ENCODE measurements at places on chromosomes 3 and 15.

GRCh38 chr15:51202783-51203182, 108.1 kb upstream of the TNFAIP8L3 start:
- no peak for DNase-seq

GRCh38 chr15:32919749-32920414, 202.1 kb downstream of the GREM1 start:
- DNase-seq, result no peak

GRCh38 chr15:68557469-68558317, 21.1 kb upstream of the CORO2B start:
- DNase-seq, result no peak

DNA sequence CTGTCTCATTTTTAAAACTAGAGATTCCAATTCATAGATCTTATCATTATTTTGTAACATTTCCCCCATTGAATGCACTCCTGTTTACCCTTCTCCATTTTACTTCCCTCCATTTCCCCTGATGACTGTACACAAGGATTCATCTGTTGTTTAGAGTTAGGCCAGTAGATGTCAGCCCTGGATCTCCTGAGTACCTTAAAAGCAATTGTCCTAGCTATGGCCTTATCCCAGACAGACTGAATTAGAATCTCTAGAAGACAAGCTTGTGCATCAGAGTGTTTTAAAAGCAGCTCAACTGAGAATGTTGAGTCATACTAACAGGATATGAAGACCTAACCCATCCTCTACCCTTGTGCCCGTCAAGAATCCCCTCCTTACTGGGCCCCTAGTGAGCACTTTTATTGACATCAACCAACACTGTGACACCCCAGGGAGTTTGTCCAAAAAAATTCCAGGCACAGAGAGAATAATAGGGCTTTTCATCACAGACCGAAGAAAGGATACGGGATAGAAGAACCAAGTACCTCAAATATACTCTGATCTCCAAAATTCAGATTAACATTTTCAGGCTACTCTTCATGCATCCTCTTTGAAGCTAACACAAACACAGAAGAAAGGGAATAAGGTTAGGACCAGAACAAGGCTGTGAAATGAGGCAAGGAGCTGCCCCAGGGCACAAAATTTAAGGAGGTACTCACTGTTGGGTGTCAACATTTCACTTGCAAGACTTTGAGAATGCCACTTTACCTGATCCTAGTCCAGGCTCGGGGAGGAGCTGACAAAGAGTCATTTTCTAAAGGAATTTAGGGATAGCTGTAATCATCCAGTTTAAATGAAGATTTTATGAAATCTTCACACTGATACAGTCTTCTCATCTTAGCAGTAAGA, 17.1 kb downstream of the ZBED2 start:
- peak; percentile 50 for DNase-seq

- DNase-seq, result no peak
Measured at GRCh38 chr3:194195611-194196010, 59.7 kb downstream of the HES1 start.

DNA sequence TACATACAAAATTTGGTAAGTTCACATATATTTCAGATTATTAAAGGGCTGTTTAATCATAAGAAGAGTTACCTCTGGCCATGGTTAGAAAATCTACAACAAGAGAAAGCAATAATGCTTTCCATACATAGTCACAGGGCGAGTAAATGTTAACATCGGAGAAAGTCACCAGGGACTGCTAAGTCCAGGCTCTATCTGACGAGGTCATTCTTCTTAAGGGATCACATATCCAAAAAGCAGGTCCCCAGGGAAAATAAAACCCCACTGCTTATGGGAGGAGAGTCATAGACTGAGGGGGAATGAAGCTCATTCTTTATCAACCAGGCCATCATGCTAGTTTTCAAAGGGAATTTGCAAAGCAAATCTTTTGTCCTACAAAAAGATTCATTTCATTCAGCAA, 3.1 kb downstream of the PCYT1A start:
- DNase-seq, result no peak

DNA sequence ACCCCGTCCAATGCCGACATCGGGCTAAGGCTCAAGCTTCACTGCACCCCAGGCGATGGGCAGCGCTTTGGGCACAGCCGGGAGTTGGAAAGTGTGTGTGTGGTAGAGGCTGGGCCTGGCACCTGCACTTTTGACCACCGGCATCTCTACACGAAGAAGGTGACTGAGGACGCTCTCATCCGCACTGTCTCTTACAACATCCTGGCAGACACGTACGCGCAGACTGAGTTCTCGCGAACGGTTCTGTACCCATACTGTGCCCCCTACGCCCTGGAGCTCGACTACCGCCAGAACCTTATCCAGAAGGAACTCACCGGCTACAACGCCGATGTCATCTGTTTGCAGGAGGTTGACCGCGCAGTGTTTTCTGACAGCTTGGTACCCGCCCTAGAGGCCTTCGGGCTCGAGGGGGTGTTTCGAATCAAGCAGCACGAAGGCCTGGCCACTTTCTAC, 1.0 kb downstream of the PDE12 start:
- peak; percentile 41 for DNase-seq

GRCh38 chr3:73140772-73141442, 79.4 kb downstream of the EBLN2 start:
- DNase-seq, result no peak

DNA sequence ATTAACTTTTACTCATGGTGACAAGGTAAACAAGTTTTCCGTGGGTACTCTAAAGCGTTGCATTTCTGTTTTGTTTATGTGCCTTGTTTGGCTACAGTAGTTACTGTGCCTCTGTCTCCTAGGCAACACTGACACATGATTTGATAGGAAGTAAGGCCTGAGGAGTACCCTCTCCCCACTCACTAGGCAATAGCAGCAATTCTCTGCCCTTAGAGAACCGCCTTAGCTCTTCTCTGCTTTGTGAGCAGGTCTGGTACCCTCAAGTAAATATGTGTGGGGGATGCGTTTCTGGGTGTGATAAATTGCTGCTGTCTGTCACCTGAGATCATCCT, at the start of gene IL5RA:
IL5RA (minus strand) TSS at position 76 of the 332 bp plus-strand sequence. CDS start 5,390 bp downstream, outside the sequence.
- peak; percentile 72 for DNase-seq

DNA sequence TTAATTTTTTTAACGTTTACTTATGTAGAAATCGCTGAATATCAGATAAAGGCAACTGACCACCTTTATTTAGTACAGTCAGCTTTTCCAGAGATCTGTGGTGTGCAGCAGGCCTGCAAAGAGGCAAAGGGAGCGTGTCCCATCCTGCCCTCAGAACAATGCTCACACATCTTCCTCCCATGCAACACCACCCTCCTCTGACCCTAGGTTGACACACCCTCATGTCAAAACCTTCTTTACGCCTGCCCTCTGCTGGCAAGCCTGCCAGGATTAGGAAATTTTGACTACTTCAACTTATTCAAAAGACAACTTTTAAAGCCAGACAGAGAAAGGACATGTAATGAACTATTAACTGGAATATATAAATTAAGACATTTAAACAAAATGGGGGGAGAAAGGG, 513.7 kb downstream of the FOXP1 start:
- peak; percentile 79 for DNase-seq

GRCh38 chr15:69013726-69014406, 629 bp upstream of the NOX5 start:
- DNase-seq, result no peak

DNA sequence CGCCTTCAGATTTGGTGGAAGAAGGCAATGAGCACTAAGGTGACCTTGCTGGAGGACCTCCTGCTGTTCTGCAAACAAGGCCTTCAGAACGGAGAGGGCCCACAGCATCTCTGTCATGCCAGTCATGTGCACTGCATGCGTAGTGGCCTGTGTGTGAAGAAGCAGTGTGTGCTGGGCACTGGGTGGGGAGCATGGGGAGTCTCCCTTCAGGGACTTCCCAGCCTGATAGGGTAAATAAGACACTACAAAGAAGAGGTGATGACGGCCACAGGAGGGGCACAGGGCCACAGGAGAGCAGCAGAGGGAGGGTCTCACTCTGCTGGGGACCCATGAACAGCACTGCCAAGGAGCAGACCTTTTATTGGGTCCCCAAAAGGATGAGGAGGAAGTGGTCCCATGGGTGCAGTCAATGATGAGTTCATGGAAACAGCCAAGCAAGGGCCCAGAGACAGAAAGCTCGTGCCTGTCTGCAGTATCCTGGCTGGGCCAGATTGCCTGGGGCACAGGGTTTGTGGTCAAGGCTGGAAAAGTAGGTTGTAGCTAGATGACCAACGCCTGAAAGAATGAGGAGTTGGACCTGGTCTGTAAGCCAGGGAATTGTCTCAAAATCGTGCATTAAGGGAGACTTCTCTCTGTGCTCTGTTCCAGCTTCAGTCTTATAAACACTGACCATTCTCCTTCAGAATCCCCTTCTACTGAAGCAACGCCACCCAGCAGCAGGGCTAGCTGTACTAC, 67.8 kb upstream of the SEC61A1 start:
- no peak for DNase-seq

DNA sequence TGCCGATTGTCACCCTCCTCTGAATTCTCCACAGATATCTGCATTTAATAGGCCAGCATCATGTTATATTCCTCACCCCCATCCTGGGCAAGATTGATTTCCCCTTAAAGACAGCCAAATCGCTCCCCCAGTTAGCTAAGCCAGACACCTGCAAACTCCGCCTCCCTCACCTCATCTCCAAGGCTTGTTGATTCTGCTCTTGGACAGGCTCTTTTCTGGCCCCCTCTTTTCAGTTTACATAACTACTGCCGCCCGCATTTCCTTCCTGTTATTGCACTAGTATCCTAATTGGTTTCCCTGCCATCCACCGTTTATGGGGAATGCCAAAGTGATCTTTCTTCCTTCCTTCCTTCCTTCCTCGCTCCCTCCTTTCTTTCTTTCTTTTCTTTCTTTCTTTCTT, 214.7 kb upstream of the MRPL3 start:
- no peak for DNase-seq

DNA sequence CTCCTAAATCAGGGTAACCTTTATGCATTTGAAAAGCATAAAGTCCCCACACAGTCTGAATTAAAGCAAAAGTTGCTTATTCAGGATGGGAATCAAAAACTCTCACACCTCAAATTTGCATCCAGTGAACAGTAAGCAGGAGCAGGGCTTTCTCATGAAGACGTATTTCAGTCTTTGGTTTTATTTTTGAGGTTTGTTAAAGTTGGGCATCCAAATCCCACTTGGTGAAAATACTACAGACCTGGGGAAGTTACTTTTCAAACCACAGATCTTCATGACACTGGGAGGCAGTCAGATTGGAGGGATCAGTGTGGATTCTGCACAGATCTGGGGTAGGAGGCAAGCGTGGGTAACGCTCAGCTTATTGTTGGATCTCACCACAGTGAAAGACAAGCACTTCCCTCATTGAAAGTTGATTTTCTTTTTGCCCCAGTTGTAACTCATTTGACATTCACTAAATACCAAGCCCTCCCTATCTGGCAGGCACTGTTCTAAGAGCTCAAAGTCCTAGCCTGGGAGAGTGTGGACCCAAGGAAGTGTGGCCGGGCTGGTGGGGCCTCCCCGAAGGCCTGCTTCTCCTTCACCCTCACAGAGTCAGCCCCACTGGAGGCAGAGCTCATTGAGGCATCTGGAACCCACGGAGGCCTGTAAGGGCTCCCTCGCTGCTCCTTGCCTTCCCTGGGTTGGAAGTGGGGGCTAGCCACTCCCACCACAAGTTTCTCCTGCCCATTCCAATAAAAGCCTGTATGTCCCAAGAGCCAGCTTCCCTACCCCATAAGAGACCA, 783 bp upstream of the ISG20 start:
- DNase-seq, result no peak

GRCh38 chr15:44340410-44340809, 51.9 kb downstream of the GOLM2 start:
- no peak for DNase-seq

Measured in CD4-positive, alpha-beta T cell treated with Interleukin-10 for 1 hour (primary cell).